ENCODE measurements at places on chromosomes 4 and X. TPM values are rescaled to one million over a fixed set of nuclear protein-coding genes. Genes with fewer than 3 reads are reported as not detected.

FRAS1 gene
- total RNA-seq, result 25.9 TPM

P2RY10 gene
- total RNA-seq, result not detected

ASMT gene
- total RNA-seq, result not detected

STK32B gene
- 0.98 TPM for total RNA-seq

SNCA gene
- 0.11 TPM for total RNA-seq

POF1B gene
- 3.1 TPM for total RNA-seq

AFAP1 gene
- 63.9 TPM for total RNA-seq

CLDN22 gene
- total RNA-seq, result not detected

HSFX2 gene
- total RNA-seq, result not detected

SLC9B2 gene
- 11.8 TPM for total RNA-seq

NLGN4X gene
- total RNA-seq, result under 0.01 TPM

FRG2 gene
- total RNA-seq, result not detected

FREM3 gene
- not detected for total RNA-seq

GPR143 gene
- 5.9 TPM for total RNA-seq

ENPP6 gene
- total RNA-seq, result not detected

REPS2 gene
- 13.7 TPM for total RNA-seq

Measured in placental epithelial cell (primary cell).